Fibroblast of skin of left biceps (primary cell): ENCODE measurements at places on chromosomes 6 and 20.

DNA sequence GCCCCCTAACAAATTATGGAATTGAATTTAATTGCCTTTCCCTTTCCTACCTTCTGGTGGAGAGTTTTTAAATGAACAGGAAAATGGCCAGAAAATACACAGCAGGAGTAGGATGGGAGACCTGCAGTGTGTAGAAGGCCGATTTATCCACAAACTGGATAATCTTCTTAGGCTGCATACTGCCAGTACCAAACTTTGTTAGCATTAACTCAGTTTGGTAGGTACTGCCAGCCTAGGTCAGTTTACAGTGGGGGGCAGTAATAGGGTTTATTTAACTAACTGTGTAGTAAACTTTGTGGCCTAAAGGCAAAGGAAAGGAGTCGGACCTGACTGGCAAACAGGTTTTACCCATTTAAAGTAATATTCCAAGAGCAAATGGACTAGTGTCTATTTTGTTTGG is 4.6 kb downstream of the NCOA3 start:
- DNase-seq = no peak

GRCh38 chr6:13676551-13677156 is 35.0 kb downstream of the RANBP9 start:
- DNase-seq = no peak

GRCh38 chr6:165825256-165825815 is 162.3 kb upstream of the PDE10A start:
- no peak for DNase-seq

- DNase-seq = no peak
Measured at GRCh38 chr20:2109425-2110210, 8.0 kb downstream of the STK35 start.

DNA sequence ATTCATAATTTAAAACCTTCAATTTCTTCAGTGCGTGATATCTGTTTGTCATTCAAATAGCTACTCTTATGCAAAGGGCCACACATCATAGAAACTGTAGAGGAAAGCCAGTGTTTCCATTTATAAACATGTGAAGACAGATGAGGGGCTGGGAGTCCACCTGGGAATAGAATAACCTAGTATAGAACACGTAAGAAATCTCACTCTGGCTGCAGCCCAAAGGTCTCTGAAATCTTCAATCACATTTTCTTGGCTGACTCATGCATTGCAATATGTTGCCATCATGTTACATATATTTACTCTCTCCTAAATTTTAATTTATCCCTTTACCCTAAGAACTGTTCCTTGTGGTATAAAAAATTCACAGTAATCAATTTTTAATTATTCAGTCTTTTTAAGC is 123.2 kb downstream of the ELOVL4 start:
- DNase-seq = peak; percentile 35
